Breast epithelium (tissue), 4 donors: ENCODE measurements at places on chromosomes 7 and 10. TPM values are rescaled to one million over a fixed set of nuclear protein-coding genes. Genes with fewer than 3 reads are reported as not detected.

Gene WDR91
- total RNA-seq, result 23.1 TPM

- no peak for DNase-seq
Observed at GRCh38 chr10:95031656-95032055, 37.6 kb downstream of the CYP2C8 start.

- no peak for DNase-seq
Observed at GRCh38 chr10:31836569-31837406, 91.8 kb downstream of the ARHGAP12 start.

DNA sequence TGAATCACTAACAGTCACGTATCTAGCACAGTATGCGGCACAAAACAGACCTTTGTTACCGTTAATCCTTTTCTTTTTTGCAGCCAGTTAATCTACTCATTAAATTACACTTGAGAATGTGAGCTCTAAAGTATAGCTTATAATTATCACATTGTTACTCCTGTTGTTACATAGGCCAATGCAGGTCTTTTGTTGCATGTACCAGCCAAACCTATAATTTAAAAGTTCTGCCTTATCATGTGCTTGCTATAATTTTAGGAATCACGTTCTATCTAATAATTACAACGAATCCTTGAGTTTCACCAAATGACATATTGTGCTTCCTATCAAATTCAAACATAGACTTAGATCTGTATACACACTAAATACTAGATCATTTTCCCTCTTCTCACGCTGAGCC lies 245.1 kb downstream of the DGKI start:
- DNase-seq, result no peak

DNA sequence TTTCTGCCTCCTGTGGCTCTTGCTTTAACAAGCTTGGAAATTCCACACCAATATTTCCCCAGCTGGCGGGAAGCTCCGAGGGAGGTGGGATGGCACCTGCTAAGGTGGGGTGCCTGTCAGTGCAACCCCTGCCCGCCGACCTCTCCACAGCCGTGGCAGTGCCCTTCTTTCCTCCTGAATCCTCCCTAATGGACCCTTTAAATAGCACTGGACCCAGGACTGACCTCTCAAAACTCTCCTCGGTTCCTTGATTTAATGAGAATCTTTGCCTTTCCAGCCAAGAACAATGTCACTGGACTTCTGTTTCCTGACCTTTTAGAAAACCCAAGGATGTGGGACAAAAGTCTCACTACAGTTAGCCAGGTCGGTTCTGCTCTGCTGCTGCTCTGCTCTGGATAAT lies 63.2 kb upstream of the EXOC6 start:
- DNase-seq, result no peak

DNA sequence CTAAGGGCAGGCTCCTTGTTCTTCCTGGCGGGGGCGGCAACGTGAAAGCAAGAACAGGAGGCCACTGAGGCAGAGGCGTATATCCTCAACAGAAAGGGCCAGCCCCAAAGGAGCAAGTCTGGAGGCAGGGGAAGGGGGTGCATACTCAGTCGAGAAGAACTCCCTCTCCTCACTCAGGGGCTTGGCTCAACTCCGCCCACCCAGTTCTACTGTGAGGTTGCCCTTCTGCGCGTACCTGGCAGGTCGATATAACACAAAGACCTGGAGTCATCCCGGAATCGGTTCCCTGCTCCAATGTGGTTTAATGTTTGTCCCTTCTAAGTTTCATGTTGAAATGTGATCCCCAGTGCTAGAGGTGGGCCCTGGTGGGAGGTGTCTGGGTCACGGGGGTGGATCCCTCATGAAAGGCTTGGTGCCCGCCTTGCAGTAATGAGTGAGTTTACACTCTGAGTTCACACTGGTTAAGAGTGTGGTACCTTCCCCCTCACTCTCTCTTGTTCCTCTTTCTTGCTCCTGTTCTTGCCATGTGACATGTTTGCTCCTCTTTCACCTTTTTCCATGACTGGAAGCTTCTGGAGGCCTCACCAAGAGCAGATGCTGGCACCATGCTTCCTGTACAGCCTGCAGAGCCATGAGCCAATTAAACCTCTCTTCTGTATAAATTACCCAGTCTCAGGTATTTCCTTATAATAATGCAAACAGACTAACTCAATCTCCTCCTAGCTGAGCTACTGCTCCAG lies 32.6 kb downstream of the GSDME start:
- no peak for DNase-seq

- DNase-seq, result no peak
Observed at GRCh38 chr7:35781767-35782515, 18.9 kb upstream of the SEPTIN7 start.

DNA sequence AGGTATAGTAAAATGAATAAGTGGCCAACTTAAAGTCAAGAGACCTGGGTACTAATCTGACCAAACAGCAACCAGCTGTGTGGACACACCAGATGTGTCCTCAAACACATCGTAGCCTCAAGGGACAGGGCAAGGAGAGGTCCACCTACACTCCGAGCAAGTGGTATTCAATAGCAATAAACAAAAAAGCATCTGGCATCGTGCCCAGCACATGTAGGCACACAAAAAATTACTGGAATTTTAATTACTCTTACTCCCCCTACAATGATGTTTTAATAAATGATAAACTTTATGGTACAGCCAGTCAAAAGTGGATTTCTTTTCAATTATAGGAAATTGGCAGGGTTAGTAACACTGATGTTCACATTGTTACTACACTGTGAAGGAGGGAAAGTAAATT lies 3.5 kb upstream of the RGS10 start:
- no peak for DNase-seq

Gene ARID5B
- 125 TPM for total RNA-seq

DNA sequence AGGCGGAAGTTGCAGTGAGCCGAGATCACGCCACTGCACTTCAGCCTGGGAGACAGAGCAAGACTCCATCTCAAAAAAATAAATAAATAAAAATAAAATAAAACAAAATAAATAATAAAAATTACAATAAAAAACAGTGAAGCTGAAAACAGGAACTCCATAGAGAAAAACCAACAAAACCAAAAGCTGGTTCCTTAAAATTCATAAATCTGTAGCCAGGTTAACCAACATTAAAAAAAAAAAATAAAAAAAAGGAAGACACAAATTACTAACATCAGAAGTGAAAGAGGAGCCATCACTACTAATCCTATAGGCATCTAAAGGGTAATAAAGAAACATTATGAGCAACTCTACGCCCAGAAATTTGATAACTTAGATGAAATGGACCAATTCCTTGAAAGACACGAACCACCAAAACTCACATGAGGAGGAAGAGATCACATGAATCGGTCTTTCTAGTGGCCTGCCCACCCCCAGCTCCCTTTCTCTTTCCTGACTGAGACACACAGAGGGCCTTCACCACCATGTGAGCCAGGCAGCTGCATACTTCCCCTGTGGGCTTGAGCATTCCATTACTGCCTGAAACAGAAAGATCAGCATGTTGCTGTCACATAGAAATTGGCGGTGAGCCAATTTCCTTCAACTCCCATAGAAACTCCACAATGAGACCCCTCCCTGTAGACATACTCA lies 208.7 kb downstream of the MAD1L1 start:
- no peak for DNase-seq

- DNase-seq, result no peak
Observed at GRCh38 chr7:99579956-99580777, 17.9 kb upstream of the TMEM225B start.

DNA sequence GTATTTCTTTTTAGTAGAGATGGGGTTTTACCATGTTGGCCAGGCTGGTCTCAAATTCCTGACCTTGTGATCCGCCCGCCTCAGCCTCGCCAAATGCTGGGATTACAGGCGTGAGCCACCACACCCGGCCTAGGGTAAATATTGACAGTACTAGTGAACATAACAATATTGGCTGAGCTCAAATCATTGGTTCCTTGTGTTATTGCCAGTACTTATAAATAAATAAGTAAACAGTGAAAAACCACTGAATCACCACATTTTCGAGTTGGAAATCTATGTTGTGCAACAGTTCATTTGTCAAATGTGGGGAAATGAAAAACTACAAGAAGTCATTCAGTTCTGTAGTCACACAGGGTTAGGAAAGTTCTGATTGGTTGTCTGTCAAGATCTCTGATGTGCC lies 15.8 kb downstream of the RPP30 start:
- DNase-seq, result no peak

- DNase-seq, result no peak
Observed at GRCh38 chr10:27719052-27719451, 26.6 kb downstream of the MKX start.

DNA sequence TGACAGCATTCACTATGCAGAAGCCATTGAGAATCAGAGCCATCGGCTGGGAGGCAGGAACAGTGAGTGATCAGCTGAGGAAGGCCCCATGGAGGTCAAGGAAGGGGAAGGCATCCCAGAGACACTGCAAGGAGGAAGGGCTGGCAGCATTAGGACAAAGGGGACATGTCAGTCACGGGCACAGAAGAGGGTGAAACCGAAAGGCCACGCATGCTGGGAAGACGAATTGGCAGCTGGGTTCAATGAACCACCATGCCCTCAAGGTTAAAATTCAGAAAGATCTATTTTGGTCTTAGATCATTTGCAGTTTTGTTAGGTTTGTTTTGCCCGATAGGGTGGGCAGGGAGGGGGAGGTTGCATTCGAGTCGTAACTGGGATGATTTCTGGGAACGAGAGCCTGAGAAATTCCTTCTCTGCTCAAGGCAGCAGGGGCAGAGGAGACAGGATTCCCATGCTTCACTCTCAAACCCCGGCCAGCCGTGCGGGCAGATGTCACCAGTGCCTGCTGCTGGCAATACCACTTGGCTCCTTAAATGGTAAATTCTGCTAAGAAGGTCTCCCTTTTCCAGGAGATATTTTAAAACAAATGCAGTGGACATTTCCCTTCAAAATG lies 57.7 kb downstream of the ASB13 start:
- DNase-seq, result no peak

- no peak for DNase-seq
Observed at GRCh38 chr7:20409961-20410360, 79.3 kb downstream of the ITGB8 start.

Gene ZDHHC6
- 27.4 TPM for total RNA-seq

DNA sequence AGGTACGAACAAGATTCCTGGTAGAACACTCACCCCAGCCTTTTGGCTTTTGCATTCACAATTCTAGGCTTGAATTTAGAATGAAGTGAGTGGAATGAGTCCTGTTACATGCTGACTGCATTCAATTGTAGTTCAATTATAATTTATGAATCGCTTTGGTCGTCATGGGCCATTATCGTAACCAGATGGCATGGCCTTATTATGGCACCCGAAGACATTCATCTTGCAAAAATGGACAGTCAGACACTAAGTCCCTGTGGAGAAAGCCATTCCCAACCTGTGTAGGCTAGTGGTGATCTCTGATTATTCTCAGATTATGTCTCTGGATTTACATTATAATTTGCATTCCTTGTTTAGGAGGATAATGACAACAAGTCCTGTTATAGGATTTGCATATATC lies 292.4 kb upstream of the NPSR1 start:
- DNase-seq, result no peak

GRCh38 chr7:70000737-70001348 lies 402.6 kb downstream of the AUTS2 start:
- DNase-seq, result no peak

Gene ZNF679
- not detected for total RNA-seq

Gene ANKRD16
- 5.9 TPM for total RNA-seq

DNA sequence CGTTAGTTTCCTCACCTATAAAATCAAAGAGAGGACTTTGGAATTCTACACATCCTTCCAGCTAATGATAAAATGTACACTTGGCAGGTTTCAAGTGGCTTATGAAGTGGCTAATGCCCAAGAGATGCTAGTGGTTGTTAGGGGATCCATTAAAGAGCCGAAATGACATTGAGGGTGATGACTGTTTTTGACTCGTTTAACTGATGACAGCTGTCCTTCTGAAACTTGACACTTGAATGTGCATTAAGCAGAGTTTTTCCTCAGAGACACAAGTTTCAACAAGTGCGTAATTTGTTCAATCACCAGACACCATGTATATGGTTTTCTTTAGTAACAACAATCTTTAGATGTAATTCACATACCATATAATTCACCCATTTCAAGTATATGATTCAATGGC lies 1.6 kb upstream of the PRF1 start:
- DNase-seq, result no peak

DNA sequence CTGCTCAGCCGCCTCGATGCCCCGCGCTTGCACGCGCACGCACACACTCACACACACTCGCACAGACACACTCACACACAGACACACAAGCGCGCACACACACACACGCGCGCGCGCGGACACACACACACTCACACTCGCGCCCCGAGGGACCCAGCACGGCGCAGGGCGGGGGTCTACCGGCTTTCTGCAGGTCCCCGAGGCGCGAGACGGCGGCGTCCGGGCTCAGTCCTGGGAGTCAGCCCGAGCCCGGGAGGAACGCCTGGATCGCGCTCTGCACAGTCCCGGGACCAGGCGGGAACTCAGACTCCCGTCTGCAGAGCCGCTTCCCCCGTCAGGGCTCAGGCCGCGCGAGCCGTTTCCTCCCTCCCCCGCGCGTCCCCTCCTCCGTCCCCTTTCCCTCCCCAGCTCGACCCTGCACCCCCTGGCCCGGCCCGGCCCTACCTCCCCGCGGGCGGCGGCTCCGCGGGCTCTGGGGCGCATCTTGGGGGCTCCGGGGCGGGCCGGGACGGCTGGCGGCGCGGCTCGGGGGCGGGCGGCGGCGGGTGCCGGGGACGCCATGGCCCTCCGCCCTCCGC lies 464 bp downstream of the DENND2A start:
- no peak for DNase-seq

DNA sequence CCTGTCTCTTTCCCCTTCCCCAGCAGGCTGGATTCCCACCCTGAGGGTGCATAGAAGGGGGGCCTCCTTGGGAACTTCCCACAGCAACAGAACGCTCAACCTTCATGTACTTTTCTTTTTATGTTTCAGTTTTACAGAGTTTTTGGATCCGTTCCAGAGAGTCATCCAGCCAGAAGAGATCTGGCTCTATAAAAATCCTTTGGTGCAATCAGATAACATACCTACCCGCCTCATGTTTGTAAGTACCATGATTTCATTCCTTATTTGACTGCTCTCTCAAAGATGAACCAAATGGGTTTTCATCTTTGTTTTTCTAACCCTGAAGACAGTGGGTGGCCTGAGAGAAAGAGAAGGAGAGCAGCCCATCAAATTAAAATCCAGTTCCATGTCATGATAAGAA lies 46.7 kb downstream of the PLPP4 start:
- DNase-seq, result no peak

Gene AEBP1
- total RNA-seq, result 300 TPM

DNA sequence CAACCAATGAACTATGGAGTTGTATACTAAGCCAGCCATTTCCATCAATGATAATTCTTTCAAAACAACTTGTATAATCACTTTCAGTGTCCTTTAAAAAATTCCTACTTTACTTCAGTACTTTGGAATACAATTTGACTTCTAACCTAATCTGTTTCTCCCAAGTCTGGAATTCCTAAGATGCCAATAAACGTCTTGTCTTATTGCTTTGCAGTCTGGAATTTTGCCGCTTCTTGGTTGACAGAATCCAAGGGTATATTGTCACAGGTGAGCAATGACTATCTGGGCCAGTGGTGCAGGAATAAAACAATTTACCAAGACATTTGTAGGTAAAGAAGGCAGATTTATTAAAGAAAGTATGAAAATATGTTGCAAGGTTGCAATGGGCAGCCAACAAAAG lies 21.8 kb downstream of the RP9 start:
- DNase-seq, result no peak

DNA sequence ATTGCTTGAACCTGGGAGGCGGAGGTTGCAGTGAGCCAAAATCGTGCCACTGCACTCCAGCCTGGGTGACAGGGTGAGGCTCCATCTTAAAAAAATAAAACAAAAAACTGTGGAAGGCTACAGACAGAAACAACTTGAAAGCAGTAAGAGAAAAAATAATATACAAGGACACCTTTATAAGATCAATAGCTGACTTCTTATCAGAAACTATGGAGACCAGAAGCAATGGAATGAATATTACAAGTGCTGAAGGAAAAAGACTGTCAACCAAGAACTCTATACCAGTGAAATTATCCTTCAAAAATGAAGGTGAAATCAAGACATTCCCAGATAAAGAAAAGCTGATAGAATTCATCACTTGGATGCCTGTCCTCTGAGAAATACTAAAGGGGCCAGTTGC lies 49.0 kb downstream of the RBAK start:
- DNase-seq, result no peak
